ENCODE measurements at places on chromosomes 5 and 9. TPM values are rescaled to one million over a fixed set of nuclear protein-coding genes. Genes with fewer than 3 reads are reported as not detected.
A peak's percentile ranks its signal among the peaks of the same experiment; 100 is the strongest.

GRCh38 chr5:143610946-143611345 lies 201.0 kb upstream of the HMHB1 start:
- no peak overlapping the region for H3K4me3 ChIP-seq
- no peak for DNase-seq
- H3K27ac ChIP-seq, result no peak overlapping the region
- no peaks in the 10 kb centered on the region for H3K4me1 ChIP-seq
- H3K27me3 ChIP-seq, result no peaks in the 10 kb centered on the region
- H3K36me3 ChIP-seq, result no peaks in the 10 kb centered on the region

DNA sequence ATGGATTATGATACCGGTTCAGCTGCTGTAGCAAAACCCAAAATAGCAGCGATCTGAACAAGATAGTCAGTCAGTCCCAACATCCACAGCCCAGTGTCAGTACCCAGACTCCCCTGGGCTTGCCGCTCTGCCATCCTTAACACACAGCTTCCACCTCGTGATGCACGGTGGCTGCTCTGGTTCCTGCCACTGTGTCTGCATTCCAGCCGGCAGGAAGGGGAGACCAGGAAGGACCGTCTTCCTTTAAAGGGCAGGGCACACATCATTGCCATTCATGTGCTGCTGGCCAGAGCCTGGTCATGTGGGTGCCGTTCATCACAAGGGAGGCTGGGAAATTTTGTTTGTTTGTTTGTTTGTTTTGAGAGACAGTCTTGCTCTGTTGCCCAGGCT lies 131.0 kb upstream of the IER5L start:
- no peak overlapping the region for H3K4me3 ChIP-seq
- H3K4me1 ChIP-seq, result no peaks in the 10 kb centered on the region
- no peaks in the 10 kb centered on the region for H3K27me3 ChIP-seq
- no peak overlapping the region for H3K27ac ChIP-seq
- H3K36me3 ChIP-seq, result no peaks in the 10 kb centered on the region

- no peaks in the 10 kb centered on the region for H3K27me3 ChIP-seq
- no peak for DNase-seq
- H3K36me3 ChIP-seq, result no peaks in the 10 kb centered on the region
- H3K27ac ChIP-seq, result no peak overlapping the region
- H3K4me3 ChIP-seq, result no peak overlapping the region
- H3K4me1 ChIP-seq, result no peaks in the 10 kb centered on the region
These were observed 81.7 kb downstream of the DOCK8 start for GRCh38 chr9:296411-296810.

DNA sequence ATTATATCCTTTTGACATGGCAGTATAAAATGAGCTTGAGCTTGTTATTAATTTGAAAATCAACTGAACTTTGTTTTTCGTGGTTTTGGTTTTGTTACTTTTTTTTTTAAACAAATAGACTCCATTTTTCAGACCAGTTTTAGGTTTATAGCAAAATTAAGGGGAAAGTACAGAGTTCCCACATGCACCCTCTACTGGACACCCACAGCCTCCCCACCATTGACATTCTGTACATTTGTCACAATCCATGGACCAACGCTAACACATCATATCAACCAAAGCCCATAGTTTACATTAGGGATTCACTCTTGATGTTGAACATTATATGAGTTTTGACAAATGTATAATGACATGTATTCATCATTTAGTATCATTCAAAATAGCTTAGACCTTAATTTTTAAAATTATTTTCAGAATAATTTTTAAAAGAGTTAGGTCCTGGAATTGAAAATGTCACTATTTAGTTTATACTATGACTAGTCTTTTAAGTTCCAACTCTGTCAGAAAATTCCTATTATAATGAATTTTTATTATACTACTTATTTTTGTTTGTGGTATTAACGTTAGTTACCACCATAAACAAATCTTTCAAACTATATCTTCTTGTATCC lies 35.3 kb upstream of the JMY start:
- H3K36me3 ChIP-seq, result no peaks in the 10 kb centered on the region
- H3K4me3 ChIP-seq, result no peak overlapping the region
- no peaks in the 10 kb centered on the region for H3K4me1 ChIP-seq
- H3K27ac ChIP-seq, result no peak overlapping the region

DNA sequence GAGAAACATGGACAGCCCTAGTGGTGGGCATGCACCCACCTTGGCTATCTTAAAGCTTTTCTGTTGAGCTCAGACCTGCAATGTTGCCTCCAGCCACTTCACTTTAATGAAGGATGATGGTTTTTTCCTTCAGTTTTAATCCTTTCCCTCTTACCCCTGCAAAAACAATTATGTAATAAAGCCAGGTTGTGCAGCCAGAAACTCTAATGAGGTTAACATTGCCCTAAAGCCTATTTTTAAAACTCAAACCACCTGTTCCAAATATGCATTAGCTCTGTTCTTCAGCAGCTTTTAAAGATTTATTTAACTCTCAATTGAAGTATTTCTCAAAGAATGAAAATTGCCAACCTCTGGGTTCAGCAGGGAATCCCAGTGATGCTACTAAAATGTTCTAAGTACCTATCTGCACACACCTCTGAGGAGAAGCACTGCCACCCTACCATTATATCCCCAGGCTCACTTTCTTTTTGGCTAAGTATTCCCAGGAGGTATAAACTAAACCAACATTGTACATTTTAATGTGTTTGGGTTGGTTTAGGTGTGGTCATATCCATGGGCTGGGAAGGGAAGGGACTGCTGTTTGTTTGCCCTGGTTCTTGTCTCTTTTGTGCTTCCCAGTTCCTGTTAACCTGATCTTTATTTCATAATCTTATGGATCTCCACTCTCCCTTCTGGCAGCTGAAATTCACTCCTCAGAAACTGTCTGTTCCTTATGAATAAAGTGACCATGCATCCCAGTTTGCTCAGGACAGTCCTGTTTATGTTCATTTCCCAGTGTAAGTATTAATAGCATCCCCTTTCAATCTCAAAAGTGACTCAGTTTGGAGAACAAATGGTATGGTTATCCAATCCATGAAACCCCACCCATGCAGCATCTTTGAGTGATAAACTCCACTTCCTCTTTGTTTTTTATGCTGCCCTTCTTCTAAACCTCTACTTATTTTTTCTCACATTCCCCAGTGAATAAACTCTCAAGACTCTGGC lies 251.7 kb downstream of the RAB3C start:
- no peaks in the 10 kb centered on the region for H3K36me3 ChIP-seq
- DNase-seq, result no peak
- H3K27ac ChIP-seq, result no peak overlapping the region
- no peak overlapping the region for H3K4me3 ChIP-seq

DNA sequence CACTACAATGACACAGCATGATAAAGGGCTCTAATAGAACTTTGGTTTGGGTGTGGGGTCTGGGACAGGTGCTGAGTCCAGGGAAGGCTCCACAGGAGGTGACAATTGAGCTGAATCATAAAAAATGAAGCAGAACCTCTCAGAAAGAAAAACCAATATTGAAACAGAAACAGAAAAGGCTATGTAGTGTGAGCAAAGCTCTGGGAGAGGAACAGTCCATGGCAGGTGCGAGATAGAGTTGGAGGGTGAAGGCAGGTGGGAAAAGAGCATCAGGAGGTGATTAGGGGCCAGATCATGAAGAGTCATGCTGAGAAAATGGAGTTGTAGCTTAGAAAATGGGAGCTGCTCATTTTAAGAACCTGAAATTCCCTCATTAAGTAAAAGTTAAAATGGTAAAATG lies 164.9 kb downstream of the KCTD16 start:
- DNase-seq, result peak; percentile 74
- no peaks in the 10 kb centered on the region for H3K36me3 ChIP-seq
- peaks cover 22% of the 10 kb centered on the region for H3K4me1 ChIP-seq
- H3K4me3 ChIP-seq, result no peak overlapping the region

DNA sequence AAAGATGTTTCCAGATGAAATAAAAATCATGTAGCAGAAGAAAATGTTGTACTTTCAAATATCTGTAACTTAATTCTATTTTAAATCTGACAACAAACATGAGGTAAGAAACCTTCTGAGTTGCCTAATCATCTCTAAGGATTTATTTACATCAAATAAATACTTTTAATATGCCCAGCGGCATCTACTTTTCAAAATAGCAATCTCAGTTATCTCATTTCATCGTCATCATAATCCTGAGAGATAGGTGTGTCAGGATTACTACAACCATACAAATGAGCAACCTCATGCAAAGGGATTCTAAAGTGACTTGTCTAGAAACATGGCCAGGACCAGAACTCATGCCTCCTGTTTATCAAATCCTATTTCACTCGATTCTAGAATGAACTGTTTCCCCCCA lies 49.5 kb downstream of the DENND1A start:
- H3K4me3 ChIP-seq, result no peak overlapping the region
- no peak for DNase-seq
- H3K27me3 ChIP-seq, result no peaks in the 10 kb centered on the region
- H3K27ac ChIP-seq, result no peak overlapping the region
- H3K4me1 ChIP-seq, result no peaks in the 10 kb centered on the region

GRCh38 chr5:79612667-79613198 lies 492 bp downstream of the TENT2 start:
- H3K27ac ChIP-seq, result peak overlapping the region; percentile 75
- H3K4me3 ChIP-seq, result peak overlapping the region; percentile 84
- H3K27me3 ChIP-seq, result no peaks in the 10 kb centered on the region
- DNase-seq, result no peak

DNA sequence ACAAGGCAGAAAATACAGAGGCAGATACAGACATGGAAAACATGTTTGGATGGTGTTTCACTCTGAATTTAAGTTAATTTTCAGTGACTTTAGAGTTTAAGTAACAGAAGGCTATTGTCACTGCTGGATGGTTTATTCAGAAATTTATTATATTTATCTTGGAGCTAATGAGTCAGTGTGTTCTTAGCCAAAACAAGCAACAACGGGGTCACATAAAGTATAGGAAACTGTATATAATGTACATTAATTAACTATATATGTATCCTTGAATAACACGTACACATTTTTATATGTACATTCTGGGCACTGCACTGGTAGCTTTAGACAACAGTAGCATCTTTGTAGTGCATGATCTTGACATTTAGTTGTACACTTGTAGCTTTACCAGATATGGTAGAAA lies 30.7 kb downstream of the CYLC2 start:
- H3K4me1 ChIP-seq, result no peaks in the 10 kb centered on the region
- no peak overlapping the region for H3K27ac ChIP-seq
- H3K4me3 ChIP-seq, result no peak overlapping the region
- no peak for DNase-seq
- no peaks in the 10 kb centered on the region for H3K27me3 ChIP-seq

GRCh38 chr5:14445576-14446290 lies 135.9 kb upstream of the OTULINL start:
- H3K36me3 ChIP-seq, result no peaks in the 10 kb centered on the region
- no peak overlapping the region for H3K4me3 ChIP-seq
- no peaks in the 10 kb centered on the region for H3K27me3 ChIP-seq

DNA sequence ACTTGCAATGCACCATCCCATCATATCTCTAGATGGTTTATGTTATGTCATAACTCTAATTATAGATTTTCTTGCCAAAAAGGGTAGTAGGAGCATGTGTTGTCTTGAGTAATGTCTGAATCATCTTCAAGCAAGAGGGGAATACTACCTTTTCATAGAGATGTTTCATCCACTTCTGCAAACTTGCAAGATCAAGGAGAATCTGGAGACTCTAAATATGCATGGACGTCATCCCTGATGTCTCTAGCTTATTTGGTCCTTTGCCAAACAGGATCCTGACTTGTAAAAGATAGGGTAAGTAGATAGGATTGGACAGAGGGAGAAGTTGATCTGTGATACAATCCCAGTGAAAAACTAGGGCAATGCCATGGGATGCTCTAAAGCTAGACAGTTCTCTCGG lies 246.5 kb downstream of the DMRTA1 start:
- H3K4me3 ChIP-seq, result no peak overlapping the region
- H3K27me3 ChIP-seq, result no peaks in the 10 kb centered on the region
- no peak overlapping the region for H3K27ac ChIP-seq

DNA sequence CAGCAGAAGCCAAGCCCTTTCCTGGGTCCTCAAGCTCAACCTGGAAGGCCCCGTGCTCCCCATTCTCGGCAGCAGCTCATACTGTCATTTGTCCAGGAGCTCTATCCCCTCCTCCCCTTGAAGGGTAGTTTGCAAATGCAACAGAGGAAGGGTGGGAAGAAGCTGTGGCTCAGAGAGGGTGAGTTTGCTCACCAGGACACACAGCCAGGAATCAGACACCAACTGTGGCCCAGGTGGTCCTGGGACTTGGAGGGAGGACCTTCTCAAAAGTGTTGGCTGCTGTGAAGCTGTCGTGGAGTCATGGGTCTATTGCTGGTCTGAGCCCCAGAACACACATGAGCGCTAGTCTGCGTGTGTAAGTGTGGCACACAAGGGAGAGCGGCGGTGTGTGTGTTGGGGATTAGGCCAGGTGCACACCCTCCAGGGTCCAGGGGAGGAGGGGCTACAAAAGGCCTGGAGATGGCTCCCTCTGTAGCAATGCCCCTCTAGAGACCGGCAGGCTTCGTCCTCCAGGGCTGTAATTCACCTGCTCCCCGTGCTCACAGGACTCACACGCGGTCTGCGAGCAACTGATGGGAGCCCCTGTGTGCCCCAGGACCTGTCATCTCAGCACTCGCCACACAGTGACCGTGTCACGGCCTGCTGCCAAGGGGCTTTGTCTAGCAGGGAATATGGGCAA lies 8.2 kb upstream of the RPS14 start:
- DNase-seq, result no peak
- H3K36me3 ChIP-seq, result no peaks in the 10 kb centered on the region
- H3K4me1 ChIP-seq, result peaks cover 3% of the 10 kb centered on the region
- no peak overlapping the region for H3K27ac ChIP-seq
- no peak overlapping the region for H3K4me3 ChIP-seq

GRCh38 chr9:110356639-110357395 lies 19.2 kb upstream of the TXNDC8 start:
- no peaks in the 10 kb centered on the region for H3K27me3 ChIP-seq
- DNase-seq, result no peak
- H3K4me3 ChIP-seq, result no peak overlapping the region
- H3K4me1 ChIP-seq, result no peaks in the 10 kb centered on the region

- H3K36me3 ChIP-seq, result no peaks in the 10 kb centered on the region
- H3K27ac ChIP-seq, result no peak overlapping the region
- no peak for DNase-seq
- no peaks in the 10 kb centered on the region for H3K4me1 ChIP-seq
- no peaks in the 10 kb centered on the region for H3K27me3 ChIP-seq
- H3K4me3 ChIP-seq, result no peak overlapping the region
These were observed 118.2 kb downstream of the GALNT10 start for GRCh38 chr5:154308443-154309370.

- H3K27me3 ChIP-seq, result no peaks in the 10 kb centered on the region
- H3K4me3 ChIP-seq, result no peak overlapping the region
- H3K36me3 ChIP-seq, result no peaks in the 10 kb centered on the region
- DNase-seq, result no peak
These were observed 263.9 kb downstream of the ARRDC3 start for GRCh38 chr5:91119217-91119616.

Gene CFAP90
- 10.2 TPM for total RNA-seq

Gene EIF4EBP3
- total RNA-seq, result not detected

Gene TYRP1
- not detected for total RNA-seq

Gene PCDHB5
- 10.6 TPM for total RNA-seq

All from body of pancreas (tissue), 4 donors.